CD4-positive, alpha-beta T cell treated with Interleukin-4 for 1 hour (primary cell): ENCODE measurements at places on chromosomes 2 and 18.
A peak's percentile ranks its signal among the peaks of the same experiment; 100 is the strongest.

DNA sequence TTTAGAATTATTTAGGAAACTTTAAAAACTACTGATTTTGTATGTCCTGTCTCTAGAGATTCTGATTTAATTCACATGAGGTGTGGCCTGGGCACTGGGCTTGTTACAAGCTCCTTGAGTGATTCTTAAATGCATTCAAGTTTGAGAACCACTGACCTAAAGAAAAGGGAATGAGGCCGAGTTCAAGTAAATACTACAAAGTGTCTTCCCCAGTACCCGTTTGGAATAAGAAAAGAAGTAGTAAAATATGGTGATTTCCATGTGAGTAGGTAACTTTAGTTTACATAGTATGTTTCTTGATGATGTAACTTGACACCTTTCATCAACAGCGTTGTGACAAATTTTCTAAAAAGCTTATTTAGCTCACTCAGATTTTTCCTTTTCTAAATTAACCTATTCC, 1022.9 kb upstream of the NRXN1 start:
- no peak for DNase-seq

DNA sequence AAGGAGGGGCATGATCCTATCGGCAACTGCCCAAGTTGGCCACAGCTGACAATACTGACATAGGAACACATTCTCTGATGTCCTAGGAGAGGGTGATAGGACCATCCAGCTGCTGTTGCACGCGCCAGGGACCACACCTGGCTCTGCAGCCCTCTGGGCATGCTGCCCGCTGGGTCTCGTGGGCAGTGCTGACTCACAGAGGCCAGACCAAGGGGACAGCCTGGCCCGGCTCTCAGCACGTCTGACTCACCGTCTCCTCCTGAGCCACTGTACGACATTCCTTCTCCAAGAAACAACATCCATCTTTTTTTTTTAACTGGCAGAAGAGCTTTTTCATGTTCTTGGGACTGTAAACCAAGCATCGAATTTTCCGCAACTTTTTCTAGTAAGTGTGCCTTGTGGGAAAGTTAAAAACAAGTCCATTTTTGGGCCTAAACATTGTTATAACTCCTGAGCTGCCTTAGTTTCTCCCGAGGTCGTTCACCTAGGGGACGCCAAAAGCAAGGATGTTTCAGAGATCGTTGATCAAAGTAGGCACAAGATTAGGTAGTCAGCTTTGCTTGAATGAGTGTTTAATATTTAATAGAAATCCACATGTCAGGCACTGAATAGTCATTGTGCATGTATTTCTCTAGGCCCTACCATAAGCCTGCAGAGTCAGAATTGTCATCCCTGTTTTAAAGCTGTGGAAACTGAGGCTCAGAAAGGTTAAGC, 100.3 kb downstream of the TTC32 start:
- no peak for DNase-seq

DNA sequence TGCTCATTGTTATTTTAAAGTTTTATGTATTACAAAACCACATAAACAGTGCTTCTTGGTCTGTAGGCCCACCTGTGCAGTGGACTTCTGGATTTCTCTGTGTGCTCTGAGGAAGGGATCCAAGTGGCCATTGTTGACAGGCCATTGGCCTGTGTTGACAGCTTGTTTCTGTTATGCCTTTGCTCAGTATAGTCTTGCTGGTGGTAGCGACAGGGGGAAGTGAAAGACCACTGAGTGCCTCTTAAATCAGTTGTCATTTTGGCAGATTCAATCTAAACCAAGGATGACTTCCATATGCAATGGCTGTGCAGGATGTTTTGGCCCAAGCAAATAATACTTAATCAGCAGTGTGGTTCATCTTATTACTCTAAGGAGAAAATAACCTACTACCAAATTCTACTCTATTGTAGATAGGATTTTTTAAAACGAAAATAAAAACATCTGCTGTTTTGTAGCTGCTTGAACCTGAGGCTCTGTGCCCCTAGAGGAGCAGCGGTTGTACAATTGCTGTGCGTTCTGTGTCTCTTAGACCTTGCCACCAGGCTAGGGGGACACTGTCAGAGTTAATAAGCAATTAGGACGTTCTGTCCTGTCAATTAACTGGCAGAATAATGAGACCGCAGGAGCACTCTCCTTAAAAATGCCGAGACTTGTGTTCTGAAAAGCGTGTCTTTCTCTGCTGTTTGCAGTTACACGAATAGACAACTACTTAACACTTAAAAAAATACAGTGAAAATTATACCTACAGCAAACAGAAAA, 108.2 kb downstream of the RHBDD1 start:
- no peak for DNase-seq

GRCh38 chr18:54269893-54270844, 852 bp downstream of the POLI start:
- no peak for DNase-seq

DNA sequence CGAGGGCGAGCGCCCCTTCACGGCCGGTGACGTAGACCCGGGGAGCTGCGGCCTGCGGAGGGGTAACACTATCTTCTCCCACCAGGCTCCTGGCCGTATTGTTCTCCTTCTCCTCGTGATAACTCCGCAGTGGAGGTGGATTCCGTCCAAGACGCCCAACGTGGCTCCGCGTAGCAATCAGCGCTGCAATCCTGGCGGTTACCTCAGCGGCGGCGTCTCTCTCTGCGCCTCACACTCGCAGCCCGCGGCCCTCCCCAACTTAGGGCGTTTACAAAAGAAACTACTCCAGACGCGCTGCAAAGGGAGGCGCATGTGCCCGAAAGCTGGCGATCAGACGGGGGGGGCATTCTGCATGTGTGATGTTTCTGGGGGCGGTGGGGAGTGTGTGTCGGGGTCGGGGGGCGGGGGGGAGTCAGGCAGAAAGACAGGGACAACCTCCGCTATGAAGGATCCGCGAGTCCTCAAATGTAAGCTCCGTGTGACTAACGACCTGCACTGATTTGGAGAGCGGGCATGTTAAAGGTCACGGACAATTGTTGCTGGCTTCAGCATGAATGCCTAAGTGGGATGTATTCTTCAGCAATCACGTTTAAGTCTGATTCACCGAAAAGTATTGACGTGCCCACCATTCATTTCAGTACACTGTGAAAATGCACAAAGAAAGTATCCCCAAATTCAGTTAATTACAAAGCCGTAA, 1.3 kb upstream of the ZNF516 start:
- peak; percentile 51 for DNase-seq

DNA sequence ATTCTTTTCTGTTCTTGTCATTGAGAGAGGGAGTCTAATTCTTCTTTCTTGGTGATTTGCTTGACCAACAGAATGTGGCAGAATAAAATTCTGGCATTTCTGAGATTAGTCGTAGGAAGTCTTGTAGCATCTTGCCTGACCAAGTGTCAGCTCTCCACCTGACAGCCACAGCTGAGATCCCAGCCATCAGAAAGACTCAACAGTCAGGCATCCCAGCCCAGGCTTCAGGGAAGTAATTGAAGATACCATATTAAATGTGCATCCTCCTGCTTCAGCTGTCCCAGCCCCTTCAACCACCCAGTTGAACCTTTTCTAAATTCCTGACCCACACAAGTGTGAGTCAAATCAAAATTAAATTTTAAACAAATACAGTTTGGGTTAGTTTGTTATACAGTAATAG, 208.3 kb downstream of the PIK3C3 start:
- DNase-seq, result no peak

GRCh38 chr2:212477571-212477970, 61.0 kb downstream of the ERBB4 start:
- DNase-seq, result no peak

DNA sequence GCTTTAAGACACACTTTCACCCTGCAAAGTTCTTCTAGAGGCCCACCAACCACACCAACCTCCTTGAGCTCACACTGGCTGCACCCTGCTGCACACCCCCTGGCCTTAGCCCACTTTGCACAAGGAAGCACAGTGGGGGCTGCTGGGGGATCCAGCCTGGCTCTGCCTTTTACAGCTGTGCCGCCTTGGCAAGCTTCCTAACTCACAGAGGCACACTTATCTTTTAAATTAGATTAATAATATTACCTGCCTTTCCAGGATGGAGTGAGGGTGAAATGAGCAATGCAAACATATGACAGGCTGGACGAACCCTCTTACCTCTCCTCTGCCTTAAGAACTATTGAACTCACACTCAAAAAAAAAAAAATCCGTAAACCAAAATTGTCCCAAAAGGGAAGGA, 715.8 kb upstream of the ID2 start:
- no peak for DNase-seq

DNA sequence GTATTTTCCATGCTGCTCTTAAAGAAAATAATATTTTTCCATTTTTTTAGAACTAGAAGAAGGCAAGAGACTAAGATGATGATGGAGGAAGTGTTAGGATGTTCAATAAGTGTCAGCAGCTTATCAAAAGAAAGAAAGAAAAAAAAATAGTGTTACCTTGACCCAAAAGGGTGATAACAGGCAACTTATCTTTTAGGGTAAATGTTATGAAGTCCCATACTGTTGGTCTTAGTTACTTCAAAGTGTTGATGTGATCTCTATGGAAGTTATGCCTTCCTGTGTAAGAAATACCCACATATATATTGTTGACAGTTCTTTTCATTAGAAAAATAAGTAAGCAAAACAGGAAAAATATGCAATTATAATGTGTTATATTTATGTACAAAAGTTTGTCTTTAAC, 143.5 kb downstream of the OTX1 start:
- DNase-seq, result no peak

GRCh38 chr2:217407362-217407761, 547.5 kb upstream of the TNP1 start:
- DNase-seq, result no peak

GRCh38 chr2:112733456-112733855, 12.6 kb downstream of the NT5DC4 start:
- no peak for DNase-seq

GRCh38 chr2:120291401-120292311, 39.0 kb downstream of the RALB start:
- no peak for DNase-seq

DNA sequence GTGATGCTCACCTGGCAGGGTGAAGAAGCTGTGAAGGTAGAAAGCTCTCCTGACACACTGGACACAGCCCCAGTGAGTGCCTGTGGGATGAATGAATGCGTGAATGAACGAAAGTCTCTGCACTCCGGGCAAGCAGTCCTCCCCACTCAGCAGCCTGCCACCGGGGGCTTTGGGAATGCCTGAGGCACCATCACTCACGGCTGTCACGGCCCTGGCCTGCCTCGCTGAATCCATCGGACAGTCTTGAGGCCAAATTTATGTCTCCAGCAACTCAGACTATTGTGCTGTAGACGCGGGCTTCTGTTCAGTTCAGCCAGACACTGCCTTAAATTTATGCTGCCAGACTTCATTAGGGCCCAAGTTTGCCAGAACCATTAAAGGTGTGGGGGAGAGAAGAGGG, 62.9 kb upstream of the TEX51 start:
- DNase-seq, result no peak

DNA sequence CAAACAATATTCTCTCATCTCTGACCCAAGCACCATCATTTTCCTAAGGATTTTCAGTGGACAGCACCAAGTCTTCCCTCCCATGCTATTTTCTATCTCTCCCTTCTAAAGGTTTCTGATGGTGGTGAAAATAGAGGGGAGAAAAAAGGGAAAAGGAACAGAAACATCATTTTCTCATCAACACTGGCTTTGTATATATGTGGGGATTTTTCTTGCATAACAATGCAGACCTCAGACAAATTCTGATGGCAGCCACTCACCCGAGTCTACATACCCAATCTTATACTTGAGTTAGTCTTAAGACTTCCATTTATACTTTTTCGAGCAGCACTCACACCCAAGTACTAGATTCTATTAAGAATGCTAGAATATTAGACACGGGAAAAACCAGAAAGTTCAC, 95.8 kb downstream of the TMEM163 start:
- DNase-seq, result no peak

DNA sequence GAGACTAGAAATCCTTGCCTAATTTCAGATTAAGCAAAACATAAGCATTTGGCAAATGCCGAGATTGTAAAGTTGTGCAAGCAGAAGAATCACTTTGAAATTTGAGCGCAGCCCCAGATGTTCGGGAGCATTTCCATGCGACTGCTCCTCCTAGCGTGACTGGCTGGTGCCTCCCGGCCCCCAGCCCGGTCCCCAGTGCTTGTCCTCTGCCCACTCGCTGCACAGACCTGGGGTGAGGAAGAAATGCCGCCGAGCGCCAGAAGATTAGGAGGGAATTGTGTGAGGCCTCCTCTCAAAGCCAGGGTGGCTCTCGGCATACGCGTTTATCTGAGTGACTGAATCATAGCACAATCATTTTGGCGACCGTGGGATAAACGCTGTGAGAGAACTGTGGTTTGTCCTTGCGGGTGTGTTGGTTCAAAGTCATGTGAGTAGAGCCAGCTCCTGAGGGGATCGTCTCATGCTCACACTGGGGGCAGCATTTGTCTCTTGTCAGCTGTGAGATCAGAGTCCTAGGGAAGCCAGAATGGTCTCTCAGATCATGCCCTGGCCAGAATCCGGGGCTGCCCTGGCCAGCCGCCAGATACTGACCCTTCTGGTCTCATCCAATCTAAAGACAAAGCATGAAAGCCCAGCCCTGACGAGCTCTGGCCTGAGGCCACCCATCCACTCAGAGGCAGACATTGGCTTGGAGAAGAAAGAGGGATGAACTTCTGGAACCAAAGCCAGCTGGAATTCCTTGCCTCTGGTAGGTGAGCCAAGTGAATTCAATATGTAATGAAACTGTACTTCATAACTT, 189.3 kb downstream of the SH3RF3 start:
- no peak for DNase-seq

GRCh38 chr2:144461308-144461766, 58.6 kb downstream of the ZEB2 start:
- DNase-seq, result no peak

DNA sequence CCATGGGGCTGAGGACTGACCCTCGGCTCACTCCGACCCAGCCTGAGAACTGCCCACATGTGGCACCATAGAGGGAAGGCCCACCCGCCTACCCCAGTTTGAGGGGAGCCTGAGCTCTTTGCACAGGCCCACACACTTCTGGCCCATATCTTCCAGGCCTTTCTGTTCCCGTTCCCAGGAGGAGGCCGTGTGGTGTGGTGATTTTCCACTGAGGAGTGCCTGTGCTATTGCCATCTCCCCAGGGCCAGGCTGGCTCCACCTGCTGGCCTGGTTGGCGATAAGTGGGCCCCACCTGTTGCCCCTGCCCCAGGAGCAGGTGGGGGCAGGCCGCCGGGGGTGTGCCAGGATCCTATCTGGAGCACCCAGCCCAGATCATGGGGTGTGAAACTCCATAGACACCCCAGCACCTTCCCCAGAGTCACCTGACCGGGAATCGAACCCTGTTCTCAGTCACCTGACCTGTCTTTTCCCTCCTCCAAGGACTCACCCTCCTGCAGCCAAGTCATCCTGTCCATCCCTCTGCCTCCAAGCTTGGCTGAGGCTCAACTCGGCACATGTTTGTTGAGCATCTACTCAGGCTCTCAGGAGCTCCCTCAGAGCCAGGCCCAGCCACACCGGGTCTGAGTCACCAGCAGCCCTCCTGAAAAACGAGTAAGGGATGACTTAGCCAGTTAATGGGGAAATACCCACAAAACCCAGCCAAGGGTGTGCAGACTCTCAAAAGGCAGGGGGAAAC, 120.1 kb downstream of the CYP26B1 start:
- DNase-seq, result peak; percentile 8

GRCh38 chr18:45775241-45775676, 50.2 kb upstream of the SIGLEC15 start:
- DNase-seq, result peak; percentile 66
